MM.1S (cell line): ENCODE measurements at places on chromosomes 3 and 15.

GRCh38 chr15:95684693-95685115, 645.8 kb upstream of the NR2F2 start:
- DNase-seq: no peak

DNA sequence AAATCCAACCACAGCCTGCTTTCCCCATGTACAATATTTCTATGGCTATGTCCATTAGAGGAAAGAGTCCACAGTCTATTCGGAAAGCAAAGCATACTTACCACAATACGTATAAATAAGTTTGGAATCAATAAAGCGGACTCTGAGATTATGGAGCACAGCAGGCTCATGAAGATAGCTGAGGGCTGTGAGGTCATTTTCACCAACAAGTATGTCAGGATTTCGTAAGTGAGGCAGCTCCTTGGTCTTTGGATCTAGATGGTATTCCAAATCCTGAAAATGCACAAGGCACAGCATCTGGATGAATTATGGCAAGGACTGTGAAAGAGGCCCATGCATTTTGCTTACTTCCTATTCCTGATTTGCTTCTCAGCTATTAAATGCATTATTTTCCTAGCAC, 100.4 kb downstream of the MYO5A start:
- DNase-seq: no peak

DNA sequence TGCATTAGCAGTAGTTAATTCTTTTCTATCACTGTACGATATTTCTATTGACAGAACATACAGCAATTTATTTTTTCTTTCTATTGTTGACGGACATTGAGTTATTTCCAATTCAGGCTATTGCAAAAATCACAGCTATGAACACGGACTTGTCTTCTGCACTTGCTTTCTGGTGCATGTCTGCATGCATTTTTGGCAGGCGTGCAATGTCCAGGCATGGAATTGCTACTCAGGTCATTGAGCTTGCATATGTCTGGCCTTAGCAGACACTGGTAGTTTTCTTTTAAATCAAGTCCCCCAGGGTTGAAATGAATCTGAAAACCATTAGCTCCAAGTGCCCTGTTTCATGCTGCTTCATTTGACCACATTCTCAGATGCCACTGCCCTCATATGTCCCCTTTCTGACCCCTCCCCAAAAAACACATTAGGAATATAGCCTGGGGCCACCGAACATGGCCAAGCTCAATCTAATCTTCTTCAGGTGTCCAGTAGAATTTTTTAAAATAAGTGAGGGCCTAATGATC, 72.8 kb downstream of the LRIG1 start:
- no peak for DNase-seq

DNA sequence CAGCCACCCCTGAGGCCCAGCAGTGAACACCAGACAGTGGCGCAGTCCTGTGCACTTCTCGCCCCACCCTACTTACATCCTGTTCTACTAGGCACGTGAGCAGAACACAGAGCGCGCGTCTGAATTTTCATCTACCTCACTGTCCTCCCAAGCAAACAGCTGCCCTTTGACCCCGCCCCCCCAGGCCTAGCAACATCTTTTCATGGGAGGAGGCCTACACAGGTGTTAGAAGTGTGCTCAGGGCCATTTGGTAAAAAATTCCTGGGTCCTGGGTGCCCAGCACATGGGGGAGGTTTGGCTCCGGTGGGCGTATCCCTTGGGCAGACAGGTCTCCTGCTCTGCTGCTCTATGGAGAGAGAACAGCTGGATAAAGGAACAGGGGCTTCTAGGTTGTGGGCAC, 95.0 kb downstream of the MYLK start:
- DNase-seq: no peak

GRCh38 chr3:106617276-106617675, 748.5 kb upstream of the CBLB start:
- DNase-seq: no peak

- DNase-seq: no peak
Measured at GRCh38 chr3:150223558-150223957, 184.5 kb upstream of the TSC22D2 start.
